ENCODE measurements at places on chromosomes 5 and 9. TPM values are rescaled to one million over a fixed set of nuclear protein-coding genes. Genes with fewer than 3 reads are reported as not detected.

SLCO4C1 gene
- not detected for total RNA-seq

OR13C9 gene
- total RNA-seq, result not detected

HRCT1 gene
- total RNA-seq, result not detected

AQP7 gene
- total RNA-seq, result not detected

GRCh38 chr5:154095904-154096303 is 57.1 kb downstream of the MFAP3 start:
- no peak overlapping the region for H3K4me3 ChIP-seq
- no peaks in the 10 kb centered on the region for H3K36me3 ChIP-seq
- no peaks in the 10 kb centered on the region for H3K27me3 ChIP-seq
- H3K4me1 ChIP-seq, result no peaks in the 10 kb centered on the region
- no peak for DNase-seq

DNA sequence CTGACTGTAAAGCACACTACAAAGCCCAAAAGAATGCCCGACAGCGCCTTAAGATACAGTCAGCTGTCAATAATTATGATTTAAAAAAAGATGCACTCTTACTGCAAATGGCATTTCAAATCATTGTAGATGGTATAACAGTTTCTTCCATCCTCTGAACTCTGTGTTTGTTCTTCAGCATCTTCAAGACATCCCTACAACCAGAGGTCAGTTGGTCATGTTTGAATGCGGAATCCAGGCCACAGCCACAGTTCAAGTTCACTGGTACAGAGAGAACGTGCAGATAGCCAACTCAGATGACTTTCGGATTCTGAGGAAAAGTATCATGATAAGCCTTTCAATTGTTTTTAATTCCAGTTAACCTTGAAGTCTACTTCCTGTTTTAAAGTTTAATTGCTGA is 8.7 kb upstream of the MYOT start:
- H3K27me3 ChIP-seq, result no peaks in the 10 kb centered on the region
- no peak overlapping the region for H3K27ac ChIP-seq
- peaks cover 14% of the 10 kb centered on the region for H3K4me1 ChIP-seq
- DNase-seq, result no peak
- no peaks in the 10 kb centered on the region for H3K36me3 ChIP-seq

GRCh38 chr5:78570646-78571045 is 77.9 kb downstream of the LHFPL2 start:
- H3K4me1 ChIP-seq, result peaks cover 17% of the 10 kb centered on the region
- H3K4me3 ChIP-seq, result no peak overlapping the region
- no peaks in the 10 kb centered on the region for H3K36me3 ChIP-seq
- no peak for DNase-seq
- H3K27me3 ChIP-seq, result no peaks in the 10 kb centered on the region

DNA sequence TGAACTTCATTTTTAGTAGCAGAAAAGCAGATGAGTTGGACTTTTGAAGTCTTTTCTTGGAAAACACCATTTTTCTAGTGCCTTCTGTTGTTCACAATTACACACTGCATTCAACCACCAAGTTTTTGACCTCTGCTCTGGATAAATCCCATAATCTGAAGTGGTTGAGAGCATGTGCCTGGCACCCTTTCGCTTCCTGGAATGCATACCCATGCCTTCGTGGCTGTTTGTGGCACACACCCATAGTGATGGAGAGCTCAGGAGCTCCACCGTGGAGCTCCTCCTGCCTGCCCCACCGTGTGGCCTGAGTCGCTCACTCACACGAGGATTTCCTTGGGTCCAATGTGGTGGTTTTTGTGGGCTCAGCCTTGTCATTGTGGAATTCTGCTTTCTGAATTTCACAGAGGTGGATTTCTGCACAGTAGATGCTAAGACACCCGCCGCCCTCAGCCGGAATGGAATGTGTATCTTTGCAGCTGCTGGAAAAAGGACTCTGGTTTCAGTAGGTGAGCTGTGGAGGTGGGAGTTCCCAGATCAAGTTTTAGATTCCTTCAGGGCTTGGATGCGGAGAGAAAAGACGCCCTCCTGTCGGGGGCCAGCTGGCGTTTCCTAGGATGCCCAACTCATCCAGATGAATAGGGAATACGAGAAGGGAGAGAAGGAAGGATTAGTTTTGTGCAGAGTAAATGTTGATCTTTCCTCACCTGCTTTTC is 500.4 kb downstream of the IRX1 start:
- H3K27ac ChIP-seq, result no peak overlapping the region
- no peak for DNase-seq
- no peaks in the 10 kb centered on the region for H3K36me3 ChIP-seq
- no peaks in the 10 kb centered on the region for H3K4me1 ChIP-seq
- no peak overlapping the region for H3K4me3 ChIP-seq

- no peaks in the 10 kb centered on the region for H3K27me3 ChIP-seq
- DNase-seq, result no peak
- H3K27ac ChIP-seq, result no peak overlapping the region
- H3K36me3 ChIP-seq, result no peaks in the 10 kb centered on the region
Measured at GRCh38 chr5:45508135-45508534, 188.0 kb downstream of the HCN1 start.

GRCh38 chr5:75050415-75050814 is 1.9 kb downstream of the GCNT4 start:
- H3K4me1 ChIP-seq, result no peaks in the 10 kb centered on the region
- no peaks in the 10 kb centered on the region for H3K36me3 ChIP-seq
- H3K27me3 ChIP-seq, result no peaks in the 10 kb centered on the region
- DNase-seq, result peak; percentile 45

All from Karpas-422 (cell line).